ENCODE measurements at places on chromosomes 13 and 19.

GRCh38 chr13:32538143-32538620, 413 bp downstream of the N4BP2L2 start:
- DNase-seq = no peak

DNA sequence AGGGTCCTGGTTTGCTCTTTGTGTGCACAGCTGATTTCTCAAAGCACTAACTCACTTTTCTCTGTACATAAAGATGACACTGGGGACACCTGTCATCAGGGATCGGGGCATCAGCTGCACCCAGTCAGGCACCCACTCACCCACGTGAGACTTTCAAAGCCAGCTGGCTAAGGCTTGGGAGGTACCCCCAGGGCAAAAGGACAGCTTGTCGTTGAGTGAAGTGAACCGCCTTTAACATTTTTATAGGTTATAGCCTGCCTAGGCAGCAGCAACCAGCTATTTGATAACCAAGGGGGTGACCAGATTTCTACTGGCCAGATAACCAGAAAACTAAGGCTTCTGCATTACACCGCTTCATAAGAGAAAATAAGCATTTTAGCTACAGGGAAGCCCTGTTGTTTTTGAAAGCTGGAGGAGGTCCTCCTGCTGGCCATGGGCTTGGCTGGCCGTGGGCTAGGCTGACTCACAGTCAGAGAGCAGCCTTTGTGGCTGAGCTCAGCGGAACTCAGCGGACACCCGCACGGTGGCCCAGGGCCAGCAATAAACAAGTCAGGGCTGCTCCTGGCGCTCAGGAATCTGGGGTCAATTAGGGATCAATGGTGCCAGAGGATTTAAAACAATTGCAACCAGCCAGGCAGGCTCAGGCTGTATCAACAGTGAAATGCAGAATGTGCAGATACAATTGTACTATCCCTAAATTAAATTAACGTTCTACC, 57.1 kb downstream of the ALOX5AP start:
- DNase-seq = no peak

DNA sequence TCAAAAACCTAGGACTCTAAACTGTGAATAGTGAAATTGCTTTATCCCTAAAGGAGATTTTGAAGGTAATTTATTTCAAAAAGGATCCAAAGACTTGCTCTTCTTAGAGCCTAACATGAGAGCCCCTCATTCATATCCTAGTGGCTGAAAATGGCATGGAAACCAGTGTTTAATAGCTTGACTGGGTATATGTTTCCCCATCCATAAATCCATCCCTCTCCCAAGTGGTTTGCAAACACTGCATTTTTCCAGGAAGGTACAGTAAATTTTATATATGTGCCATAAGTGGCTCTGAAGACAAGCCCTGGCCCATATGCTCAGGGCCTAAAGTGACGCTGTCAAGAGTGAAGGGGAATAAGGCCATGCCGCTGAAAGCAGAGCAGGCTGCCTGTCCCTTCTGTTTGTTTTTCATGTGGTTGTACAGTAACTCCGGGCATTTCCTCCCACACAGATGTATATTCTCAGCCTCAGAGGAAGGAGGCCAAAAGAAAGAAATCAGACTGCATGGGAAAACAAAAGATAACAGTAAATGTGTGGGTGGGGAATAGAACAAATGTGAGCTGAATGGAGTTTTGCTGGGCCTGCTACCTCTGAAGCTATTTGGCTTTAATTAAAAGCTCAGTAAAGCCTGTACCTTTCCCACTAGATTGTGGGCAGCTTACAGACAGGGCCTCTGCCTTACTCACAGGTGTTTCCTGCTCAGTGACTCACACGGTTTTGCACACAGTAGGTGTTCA, 181.9 kb downstream of the PCDH9 start:
- DNase-seq = no peak

- DNase-seq = no peak
These were observed 1.7 kb upstream of the SERTAD3 start for GRCh38 chr19:40445780-40446262.

DNA sequence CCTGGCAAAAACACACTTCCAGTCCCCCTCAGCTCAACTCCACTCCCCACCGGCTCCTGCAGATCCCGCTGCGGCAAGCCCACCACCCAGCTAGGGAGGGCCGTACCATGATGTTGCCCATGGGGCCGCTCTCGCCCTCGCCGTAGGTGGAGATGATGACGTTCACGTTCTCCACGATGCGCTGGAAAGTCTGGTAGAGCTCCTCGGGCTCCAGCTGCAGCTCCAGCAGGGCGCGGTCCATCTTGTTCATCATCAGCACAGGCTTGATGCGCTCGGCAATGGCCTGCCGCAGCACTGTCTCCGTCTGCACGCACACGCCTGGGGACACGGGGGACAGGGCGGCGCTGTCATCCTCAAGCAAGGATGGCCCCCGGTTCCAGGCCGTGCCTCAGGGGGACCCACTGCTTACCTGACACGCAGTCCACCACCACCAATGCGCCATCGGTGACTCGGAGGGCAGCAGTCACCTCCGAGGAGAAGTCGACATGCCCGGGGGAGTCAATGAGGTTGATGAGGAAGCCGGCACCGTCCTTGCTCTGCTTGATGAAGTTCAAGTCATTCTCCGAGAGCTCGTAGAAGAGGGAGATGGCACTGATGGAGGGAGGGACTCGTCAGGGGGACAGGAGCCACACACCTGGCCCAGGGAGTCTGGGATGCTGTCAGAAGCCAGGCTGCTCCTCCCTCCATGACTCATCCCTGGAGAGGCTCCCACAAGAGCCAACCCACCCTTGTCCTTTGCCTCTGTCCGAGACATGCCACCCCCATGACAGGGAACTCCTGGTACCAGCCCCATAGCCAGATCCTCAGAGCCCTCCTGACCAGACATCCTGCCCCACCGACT, 2.3 kb downstream of the EEF2 start:
- DNase-seq = no peak

GRCh38 chr13:29137995-29138394, 317.9 kb downstream of the MTUS2 start:
- no peak for DNase-seq

DNA sequence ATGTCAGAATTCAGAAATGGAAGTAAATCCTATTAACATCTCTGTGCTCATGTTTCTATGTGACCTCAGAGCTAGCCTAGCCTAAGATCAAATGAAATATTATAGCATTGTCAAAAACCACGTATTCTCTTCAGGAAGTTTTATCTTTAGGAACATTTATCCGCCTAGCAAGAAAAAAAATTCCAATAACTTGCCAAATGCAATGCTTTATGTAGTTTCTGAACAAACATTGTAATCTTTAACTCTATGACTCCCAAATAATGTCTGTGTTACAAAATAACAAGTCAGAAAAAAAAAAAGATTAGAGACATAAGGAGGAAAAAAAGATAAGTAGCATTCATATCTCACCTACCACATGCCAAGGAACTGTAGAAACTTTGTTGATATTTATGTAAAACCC, 18.4 kb upstream of the IPO5 start:
- DNase-seq = no peak

- no peak for DNase-seq
These were observed 5.3 kb downstream of the PODNL1 start for GRCh38 chr19:13932911-13933393.

GRCh38 chr19:10776900-10777650, 58.9 kb downstream of the TMED1 start:
- no peak for DNase-seq

- DNase-seq = peak; percentile 97
These were observed 512 bp upstream of the ARHGAP35 start for GRCh38 chr19:46860125-46860845.

GRCh38 chr13:94595001-94595949, 677 bp downstream of the TGDS start:
- peak; percentile 45 for DNase-seq

DNA sequence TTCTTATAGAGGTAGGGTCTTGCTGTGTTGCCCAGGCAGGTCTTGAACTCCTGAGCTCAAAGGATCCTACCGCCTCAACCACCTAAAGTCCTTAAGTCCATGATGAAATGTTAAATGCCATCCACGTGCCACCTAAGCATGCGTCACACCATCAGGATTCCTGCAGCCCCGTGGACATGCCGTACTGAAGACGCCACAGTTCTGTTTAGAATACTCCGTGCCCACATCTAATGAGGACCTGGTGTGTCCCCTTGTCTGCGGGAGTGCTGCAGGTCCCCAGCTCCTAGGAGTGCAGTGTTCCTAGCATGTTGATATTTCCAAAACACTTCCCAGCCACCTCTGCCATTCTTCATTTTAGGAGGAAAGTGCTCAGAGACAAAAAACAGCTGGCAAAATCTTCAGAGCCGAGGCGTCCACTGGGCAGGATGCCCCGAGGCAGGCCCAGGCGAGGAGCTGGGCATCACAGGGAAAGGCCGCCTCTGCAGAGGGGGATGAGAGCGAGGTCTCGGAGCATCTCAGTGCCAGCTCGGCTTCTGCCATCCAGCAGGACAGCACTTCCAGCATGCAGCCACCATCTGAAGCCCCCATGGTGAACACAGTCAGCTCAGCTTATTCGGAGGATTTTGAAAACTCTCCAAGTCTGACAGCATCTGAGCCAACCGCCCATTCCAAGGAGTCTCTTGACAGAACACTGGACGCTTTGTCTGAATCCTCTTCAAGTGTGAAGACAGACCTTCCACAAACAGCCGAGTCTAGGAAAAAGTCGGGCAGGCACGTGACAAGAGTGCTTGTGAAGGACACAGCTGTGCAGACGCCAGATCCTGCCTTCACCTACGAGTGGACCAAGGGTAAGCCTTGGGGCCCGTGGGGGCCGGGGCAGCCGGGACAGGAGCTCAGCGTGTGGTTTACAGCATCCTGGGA, 13.2 kb downstream of the C19orf44 start:
- DNase-seq = no peak

- no peak for DNase-seq
These were observed 1315.4 kb downstream of the PCDH9 start for GRCh38 chr13:65914716-65915115.

GRCh38 chr19:18972301-18972811, 31.3 kb upstream of the HOMER3 start:
- no peak for DNase-seq

- no peak for DNase-seq
These were observed 16.0 kb downstream of the SMG9 start for GRCh38 chr19:43738780-43739211.

GRCh38 chr13:39509616-39510315, 93.2 kb downstream of the LHFPL6 start:
- DNase-seq = no peak

- DNase-seq = no peak
These were observed 52.0 kb downstream of the TDRD3 start for GRCh38 chr13:60448907-60449510.

DNA sequence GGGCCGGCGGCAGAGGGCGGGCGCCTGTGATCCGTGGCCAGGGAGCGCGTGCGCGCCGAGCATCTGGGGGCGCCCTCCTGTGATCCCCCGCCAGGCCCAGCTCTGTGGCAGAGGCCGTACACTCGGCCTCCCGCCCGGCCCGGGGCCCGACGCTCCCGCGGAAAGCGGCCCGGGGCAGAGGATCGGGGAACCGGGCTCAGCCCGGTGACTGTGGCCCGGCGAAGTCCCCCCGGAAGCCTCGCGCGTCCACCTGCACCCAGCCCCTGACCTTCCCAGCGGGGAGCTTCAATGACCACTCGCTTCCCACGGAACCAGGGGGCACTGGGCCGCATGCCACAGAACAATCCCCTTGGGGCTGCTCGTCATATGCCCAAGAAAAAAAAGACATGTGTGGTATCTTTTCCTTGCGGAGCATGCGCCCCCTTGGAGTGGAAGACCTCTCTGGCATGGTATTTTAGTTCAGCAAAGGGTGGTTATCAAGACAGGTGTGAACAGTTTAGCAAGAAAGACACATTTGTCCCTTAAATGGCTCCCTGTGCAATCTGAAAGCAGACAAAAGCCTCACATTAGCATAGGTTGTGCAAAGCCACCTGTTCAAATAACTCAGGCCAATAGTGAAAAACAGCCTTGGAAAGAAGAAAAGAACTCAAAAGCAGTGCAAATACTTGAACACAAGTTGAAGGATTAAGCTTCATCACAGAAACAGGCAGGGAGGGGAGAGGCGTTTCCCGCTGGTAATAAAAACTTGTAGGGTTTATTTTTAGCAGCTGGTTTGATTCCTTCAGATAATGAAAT, 290.9 kb upstream of the SOX21 start:
- no peak for DNase-seq

- no peak for DNase-seq
These were observed 495 bp upstream of the ZNF599 start for GRCh38 chr19:34773555-34773864.

DNA sequence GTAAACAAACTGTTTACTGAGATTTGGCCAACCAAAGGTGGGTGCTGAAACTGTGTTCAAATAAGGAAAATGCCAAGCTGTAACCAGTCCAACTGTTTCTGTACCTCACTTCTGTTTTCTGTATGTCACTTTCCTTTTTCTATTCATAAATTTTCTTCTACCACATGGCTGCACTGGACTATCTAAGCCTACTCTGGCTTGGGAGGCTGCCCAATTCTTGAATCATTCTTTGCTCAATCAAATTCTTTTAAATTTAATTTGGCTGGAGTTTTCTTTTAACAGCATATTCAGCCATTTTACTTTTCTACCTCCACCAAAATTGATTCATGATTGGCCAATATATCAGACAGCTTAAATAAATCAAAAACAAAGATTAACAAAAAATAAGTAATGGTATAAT, 1575.5 kb upstream of the SPRY2 start:
- DNase-seq = no peak

DNA sequence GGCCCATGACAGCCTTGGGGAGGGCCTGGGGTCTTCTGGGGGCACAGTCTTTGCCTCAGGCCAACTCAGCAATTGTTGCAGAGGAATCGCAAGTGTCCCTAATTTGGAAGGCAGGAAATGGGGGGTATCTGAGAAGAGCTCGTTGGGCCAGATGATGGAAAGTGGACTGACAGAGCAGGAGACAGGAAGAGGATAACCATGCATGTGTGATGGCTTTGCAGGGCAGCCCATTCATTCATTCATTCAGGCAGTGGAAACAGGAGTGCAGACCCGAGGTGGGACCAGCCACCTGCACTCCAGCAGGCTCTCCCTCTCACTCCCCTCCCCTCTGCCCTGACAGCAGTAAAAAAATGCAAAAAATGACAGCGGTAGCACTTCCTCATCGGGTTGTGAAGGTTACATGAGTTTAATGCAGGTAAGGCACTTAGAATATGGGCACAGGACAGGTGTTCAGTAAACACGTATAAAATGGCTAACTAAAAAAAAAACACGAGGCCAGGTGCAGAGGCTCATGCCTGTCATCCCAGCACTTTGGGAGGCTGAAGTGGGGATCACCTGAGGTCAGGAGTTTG, 5.0 kb upstream of the TMEM147 start:
- no peak for DNase-seq

- peak; percentile 84 for DNase-seq
These were observed 14.9 kb downstream of the MAP2K2 start for GRCh38 chr19:4108767-4109625.
